Activated CD4-positive, alpha-beta memory T cell treated with anti-CD3 and anti-CD28 coated beads, Interleukin-2, amount 10 ng/mL, durations not matched to agents 7 days and 5 days (primary cell): ENCODE measurements at places on chromosomes 11 and 22. TPM values are rescaled to one million over a fixed set of nuclear protein-coding genes. Genes with fewer than 3 reads are reported as not detected.

Gene TMEM218
- 15.6 TPM for total RNA-seq

DNA sequence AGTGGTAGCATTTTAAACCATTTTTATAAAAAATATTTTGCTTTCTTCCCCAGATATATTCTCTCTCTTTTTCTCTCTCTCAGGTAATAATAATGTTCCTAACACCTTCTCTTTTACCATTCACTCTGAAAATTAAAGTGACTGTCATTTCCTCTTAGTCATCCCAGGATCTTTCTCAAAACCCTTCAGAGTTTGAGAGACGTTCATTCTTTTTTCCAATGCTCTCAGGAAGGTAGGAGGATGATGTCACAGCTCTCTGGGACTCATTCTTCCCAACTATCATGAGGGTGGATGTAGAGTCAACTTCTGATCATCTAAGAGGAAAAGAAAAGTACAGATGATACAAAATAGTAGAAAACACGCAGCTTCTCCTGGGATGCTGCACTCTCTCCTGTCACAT lies 60.2 kb upstream of the CRTAM start:
- no peak overlapping the region for H3K27ac ChIP-seq
- DNase-seq, result no peak
- H3K27me3 ChIP-seq, result peaks cover 8% of the 10 kb centered on the region
- H3K36me3 ChIP-seq, result peaks cover 6% of the 10 kb centered on the region

- no peak overlapping the region for H3K27ac ChIP-seq
- DNase-seq, result no peak
- no peaks in the 10 kb centered on the region for H3K36me3 ChIP-seq
- H3K4me1 ChIP-seq, result no peaks in the 10 kb centered on the region
- H3K27me3 ChIP-seq, result no peaks in the 10 kb centered on the region
Observed at GRCh38 chr11:31160504-31161422, 208.8 kb downstream of the DCDC1 start.

- H3K27me3 ChIP-seq, result no peaks in the 10 kb centered on the region
- H3K4me3 ChIP-seq, result no peak overlapping the region
- DNase-seq, result no peak
- no peaks in the 10 kb centered on the region for H3K36me3 ChIP-seq
Observed at GRCh38 chr11:133153031-133153430, 379.3 kb downstream of the OPCML start.

GRCh38 chr22:38347944-38348750 lies 30.9 kb upstream of the CSNK1E start:
- no peak for DNase-seq
- H3K36me3 ChIP-seq, result no peaks in the 10 kb centered on the region
- H3K4me3 ChIP-seq, result no peak overlapping the region
- H3K4me1 ChIP-seq, result no peaks in the 10 kb centered on the region
- no peaks in the 10 kb centered on the region for H3K27me3 ChIP-seq

DNA sequence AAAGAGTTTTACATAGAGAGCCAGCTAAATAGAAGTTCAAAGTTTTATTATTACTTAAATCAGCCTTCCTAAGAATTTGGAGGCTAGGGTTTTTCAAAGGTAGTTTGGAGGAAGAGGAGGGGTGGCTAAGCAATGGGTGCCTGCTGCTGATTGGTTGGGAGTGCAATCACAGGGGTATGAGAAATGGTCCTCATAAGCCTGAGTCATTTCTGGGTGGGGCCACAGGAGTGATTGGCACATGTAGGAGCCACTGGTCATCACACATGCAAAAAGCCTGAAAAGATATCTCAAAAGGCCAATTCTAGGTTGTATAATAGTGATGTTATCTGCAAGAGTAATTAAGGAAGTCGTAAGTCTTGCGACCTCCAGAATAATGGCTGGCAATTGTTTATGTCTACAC lies 12.9 kb downstream of the OR51L1 start:
- H3K36me3 ChIP-seq, result no peaks in the 10 kb centered on the region
- no peaks in the 10 kb centered on the region for H3K4me1 ChIP-seq
- no peak for DNase-seq
- no peak overlapping the region for H3K4me3 ChIP-seq

DNA sequence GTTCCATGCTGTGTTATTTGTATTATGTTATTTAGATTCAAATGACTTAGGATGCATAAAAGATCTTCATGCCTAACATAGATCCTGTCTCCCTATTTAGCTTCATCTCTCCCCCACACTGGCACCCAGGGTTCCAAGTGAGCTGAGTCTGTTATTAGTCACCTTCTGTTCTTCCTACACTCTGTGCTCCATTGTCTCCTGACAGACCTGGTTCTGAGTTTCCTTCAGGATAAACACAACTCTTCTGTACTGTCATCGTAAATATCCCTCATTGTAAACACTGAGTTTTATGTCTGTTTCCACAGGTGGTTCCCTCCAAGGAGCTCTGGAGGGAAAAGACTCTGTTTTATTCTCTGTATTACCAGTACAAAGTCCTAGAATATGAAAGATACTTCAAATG lies 8.7 kb downstream of the MMP26 start:
- peaks cover 7% of the 10 kb centered on the region for H3K27me3 ChIP-seq
- H3K27ac ChIP-seq, result no peak overlapping the region
- no peaks in the 10 kb centered on the region for H3K36me3 ChIP-seq

DNA sequence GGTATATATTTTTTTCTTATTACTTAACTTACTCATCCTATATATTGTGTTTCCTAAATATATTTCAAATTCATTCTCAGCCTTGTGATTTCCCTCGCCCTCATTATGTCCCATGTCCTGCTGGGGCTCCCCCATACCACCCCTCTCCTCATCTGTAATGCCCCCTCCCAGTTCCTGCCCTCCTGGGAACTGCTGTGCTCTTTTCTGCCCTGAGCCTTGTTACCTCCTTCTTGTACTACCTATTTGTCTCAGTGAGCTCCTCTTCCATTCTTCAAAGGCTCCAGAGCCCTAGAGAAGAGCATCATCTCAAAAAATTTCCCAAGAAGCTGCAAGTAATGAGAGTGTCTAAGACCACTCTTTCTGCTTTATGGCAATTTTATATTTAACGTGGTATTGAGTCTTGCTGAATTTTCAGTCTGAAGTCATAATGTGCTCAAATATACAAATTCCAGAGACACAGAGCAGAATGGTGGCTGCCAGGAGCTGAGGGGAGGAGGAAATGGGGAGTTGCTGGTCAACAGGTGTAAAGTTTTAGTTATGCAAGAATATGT lies 66.5 kb upstream of the TOP3B start:
- H3K4me1 ChIP-seq, result no peaks in the 10 kb centered on the region
- peaks cover 54% of the 10 kb centered on the region for H3K27me3 ChIP-seq
- no peak overlapping the region for H3K4me3 ChIP-seq
- no peak overlapping the region for H3K27ac ChIP-seq
- H3K36me3 ChIP-seq, result no peaks in the 10 kb centered on the region
- DNase-seq, result no peak

DNA sequence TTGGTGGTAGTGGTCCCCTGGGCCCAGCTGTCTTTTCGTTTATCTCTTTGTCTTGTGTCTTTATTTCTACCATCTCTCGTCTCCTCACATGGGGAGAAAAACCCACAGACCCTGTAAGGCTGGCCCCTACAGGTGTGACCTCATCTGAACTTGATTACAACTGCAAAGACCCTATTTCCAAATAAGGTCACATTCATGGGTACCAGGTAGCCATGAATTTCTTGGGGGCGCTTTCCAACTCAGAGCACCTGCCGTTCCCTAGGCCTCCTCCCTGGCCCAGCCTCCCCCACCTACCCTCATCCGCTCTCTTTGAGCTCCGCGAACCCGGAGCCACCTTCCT lies 14.0 kb upstream of the RRP7A start:
- H3K4me3 ChIP-seq, result peak overlapping the region; percentile 77
- peaks cover 1% of the 10 kb centered on the region for H3K27me3 ChIP-seq
- H3K36me3 ChIP-seq, result no peaks in the 10 kb centered on the region
- peaks cover 42% of the 10 kb centered on the region for H3K4me1 ChIP-seq
